ENCODE measurements at places on chromosomes 12 and 14. TPM values are rescaled to one million over a fixed set of nuclear protein-coding genes. Genes with fewer than 3 reads are reported as not detected.

Gene KERA
- total RNA-seq = not detected

Gene AACS
- total RNA-seq = 18.7 TPM

Gene GPR162
- total RNA-seq = not detected

Gene MYO1H
- total RNA-seq = not detected

Gene LRP1
- 0.95 TPM for total RNA-seq

Gene NFE2
- not detected for total RNA-seq

Gene KCNH3
- 0.27 TPM for total RNA-seq

Gene RAD51B
- 53.9 TPM for total RNA-seq

Gene SSPN
- total RNA-seq = 4.6 TPM

Gene NXPH4
- 3.4 TPM for total RNA-seq

Gene KRT2
- total RNA-seq = not detected

Gene MYRFL
- total RNA-seq = not detected

Gene RHOJ
- not detected for total RNA-seq

Gene RIPK3
- total RNA-seq = 39.2 TPM

Gene KRT6C
- not detected for total RNA-seq

Gene FAIM2
- not detected for total RNA-seq

Gene LMNTD1
- not detected for total RNA-seq

Gene RPGRIP1
- total RNA-seq = not detected

Gene C1S
- 1.6 TPM for total RNA-seq

Gene VTI1B
- total RNA-seq = 78.9 TPM

Gene NPFF
- total RNA-seq = not detected

Gene TBX3
- not detected for total RNA-seq

Gene KIF26A
- total RNA-seq = not detected

Gene HSP90AA1
- total RNA-seq = 435 TPM

Gene GPR84
- not detected for total RNA-seq

Gene PLEKHD1
- total RNA-seq = 0.24 TPM

Gene KLRD1
- total RNA-seq = 0.27 TPM

Gene ENDOU
- total RNA-seq = 0.37 TPM

Gene FERMT2
- 0.24 TPM for total RNA-seq

Gene DPPA3
- total RNA-seq = not detected

Gene THAP2
- total RNA-seq = 11.5 TPM

Gene KRT81
- total RNA-seq = not detected

Gene RPL10L
- not detected for total RNA-seq

Gene ADCY4
- total RNA-seq = 2.4 TPM

Gene HIF1A
- 148 TPM for total RNA-seq

Gene GPR132
- 48.5 TPM for total RNA-seq

Gene ADAM21
- 0.12 TPM for total RNA-seq

Gene ASB2
- total RNA-seq = 3.1 TPM

Gene CTSG
- total RNA-seq = not detected

Gene RASAL1
- total RNA-seq = 4.9 TPM

Gene KIF5A
- 0.15 TPM for total RNA-seq

Gene ARHGDIB
- total RNA-seq = 738 TPM

Gene SLC17A8
- total RNA-seq = not detected

Gene PAH
- not detected for total RNA-seq

Gene IPO8
- 55.4 TPM for total RNA-seq

Gene ACSS3
- not detected for total RNA-seq

Gene C12orf54
- total RNA-seq = not detected

Gene FOXA1
- total RNA-seq = not detected

Gene TBX5
- total RNA-seq = not detected

Gene BRI3BP
- 14.5 TPM for total RNA-seq

Gene KRT8
- 0.33 TPM for total RNA-seq

Gene PEBP1
- total RNA-seq = 102 TPM

Gene ALX1
- not detected for total RNA-seq

Gene CDKN1B
- total RNA-seq = 56.6 TPM

Gene TSHR
- 0.17 TPM for total RNA-seq

Gene ESPL1
- total RNA-seq = 8.2 TPM

Gene AKAP6
- 0.53 TPM for total RNA-seq

Gene STAC3
- 5.5 TPM for total RNA-seq

Gene TMEM233
- not detected for total RNA-seq

Data from activated B cell treated with CpG ODN at 0.5 μM for 24 hours (primary cell).